ENCODE measurements at places on chromosomes 13 and 19.

GRCh38 chr13:73259061-73260017, 200.5 kb downstream of the KLF5 start:
- DNase-seq: no peak

DNA sequence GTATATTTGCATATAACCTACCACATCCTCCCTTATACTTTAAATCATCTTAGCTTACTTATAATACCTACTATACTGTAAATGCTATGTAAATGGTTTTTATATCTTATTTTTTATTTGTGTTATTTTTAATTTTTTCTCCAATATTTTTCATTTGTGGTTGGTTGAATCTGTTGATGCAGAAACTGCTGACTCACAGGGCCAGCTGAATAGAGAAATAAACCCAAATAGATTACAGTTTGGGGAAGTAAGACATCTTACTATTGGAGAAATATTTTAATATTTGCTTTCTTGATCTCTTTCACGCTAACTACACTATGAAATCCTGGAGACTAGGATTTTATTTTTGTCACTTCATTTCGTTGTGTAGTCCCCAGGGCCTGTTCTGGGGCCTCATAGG, 7.1 kb downstream of the SMAD9 start:
- no peak for DNase-seq

DNA sequence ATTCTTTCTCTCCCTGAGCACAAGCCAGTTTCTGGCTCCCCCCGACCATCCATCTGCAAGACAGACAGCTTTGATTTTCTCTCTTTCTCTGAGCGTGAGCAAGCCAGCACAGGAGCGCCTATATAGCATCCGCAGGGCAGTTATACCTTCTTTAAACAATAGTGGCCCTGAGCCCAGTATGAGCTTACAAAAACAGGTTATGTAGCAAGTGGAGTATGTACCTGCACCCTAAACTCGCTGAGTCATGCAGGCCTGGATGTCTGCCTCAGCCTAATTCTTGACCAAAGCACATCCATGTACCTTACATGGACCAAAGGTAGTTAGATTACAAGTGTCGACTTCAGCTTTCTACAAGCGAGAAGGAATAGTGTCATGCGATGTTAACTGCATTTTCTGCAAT, 61.7 kb downstream of the RAP2A start:
- no peak for DNase-seq

GRCh38 chr19:29880498-29881081, 61.4 kb upstream of the URI1 start:
- DNase-seq: no peak

DNA sequence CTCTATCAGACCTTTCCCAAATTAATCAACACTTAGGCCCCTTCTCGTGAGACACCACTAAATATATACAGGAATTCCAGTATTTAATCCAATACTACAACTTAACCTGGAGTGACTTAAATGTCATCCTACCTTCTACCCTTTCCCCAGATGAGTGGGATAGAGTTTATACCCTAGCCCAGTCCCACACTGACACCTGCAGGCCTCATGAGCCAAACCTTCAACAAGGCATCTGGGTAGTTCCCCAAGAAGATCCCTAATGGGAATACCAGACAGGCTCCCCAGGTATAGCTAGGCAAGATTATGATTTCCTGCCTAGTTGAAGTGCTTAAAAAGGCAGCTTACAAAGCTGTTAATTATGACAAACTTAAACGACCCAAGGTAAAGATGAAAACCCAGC, 15.9 kb downstream of the ZNF83 start:
- no peak for DNase-seq

DNA sequence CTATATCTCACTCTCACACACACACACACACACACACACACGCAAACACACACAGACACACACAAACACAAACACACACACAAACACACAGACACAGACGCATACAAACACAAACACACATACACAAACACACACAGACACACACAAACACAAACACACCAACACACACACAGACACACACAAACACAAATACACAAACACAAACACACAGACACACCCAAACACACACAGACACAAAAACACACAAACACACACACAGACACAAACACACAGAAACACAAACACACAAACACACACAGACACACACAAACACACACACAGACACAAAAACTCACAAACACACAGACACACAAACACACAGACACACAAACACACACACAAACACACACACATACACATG, 329.0 kb downstream of the ZNF536 start:
- DNase-seq: no peak

- no peak for DNase-seq
These were observed 169.1 kb downstream of the SHISA2 start for GRCh38 chr13:25882466-25883357.

DNA sequence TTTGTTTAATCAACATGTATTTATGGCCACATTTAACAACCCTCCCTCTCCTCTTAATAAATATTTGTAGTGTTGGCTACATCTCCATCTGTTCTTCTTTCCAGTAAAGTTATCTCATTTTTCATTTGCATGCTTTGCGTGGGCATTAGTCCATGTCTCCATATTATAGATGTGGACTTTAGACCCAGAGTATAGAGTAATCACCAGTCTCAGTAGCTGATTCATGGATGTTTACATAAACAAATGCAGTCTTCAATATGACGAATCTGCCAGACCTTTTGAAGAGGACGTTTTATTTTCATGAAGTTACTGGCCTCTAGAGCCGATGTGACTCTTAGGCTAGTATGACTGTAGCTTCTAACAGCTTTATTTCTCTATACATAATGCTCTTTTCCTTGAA, 1546.2 kb downstream of the OLFM4 start:
- no peak for DNase-seq

- DNase-seq: no peak
These were observed 1.2 kb upstream of the ZNF626 start for GRCh38 chr19:20662421-20663105.

DNA sequence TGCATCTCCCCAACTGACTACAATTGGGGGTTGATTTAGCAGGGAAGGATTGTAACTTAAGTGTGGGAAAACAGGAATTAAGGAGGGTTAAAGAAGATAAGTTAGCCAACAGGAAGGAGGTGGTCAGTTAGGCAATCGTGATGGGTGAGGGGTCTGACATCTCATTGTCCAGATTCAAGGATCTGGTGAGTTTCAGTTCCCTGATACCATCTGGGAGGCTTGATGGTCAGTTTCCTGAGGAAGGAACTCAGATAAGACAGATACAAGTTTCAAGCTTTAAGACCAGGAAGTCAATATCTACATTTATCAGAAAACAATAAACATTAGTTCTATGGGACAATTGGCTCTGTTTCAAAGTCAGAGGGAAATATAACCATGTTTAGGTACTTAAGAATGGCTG, 601.8 kb downstream of the SLITRK6 start:
- DNase-seq: no peak

DNA sequence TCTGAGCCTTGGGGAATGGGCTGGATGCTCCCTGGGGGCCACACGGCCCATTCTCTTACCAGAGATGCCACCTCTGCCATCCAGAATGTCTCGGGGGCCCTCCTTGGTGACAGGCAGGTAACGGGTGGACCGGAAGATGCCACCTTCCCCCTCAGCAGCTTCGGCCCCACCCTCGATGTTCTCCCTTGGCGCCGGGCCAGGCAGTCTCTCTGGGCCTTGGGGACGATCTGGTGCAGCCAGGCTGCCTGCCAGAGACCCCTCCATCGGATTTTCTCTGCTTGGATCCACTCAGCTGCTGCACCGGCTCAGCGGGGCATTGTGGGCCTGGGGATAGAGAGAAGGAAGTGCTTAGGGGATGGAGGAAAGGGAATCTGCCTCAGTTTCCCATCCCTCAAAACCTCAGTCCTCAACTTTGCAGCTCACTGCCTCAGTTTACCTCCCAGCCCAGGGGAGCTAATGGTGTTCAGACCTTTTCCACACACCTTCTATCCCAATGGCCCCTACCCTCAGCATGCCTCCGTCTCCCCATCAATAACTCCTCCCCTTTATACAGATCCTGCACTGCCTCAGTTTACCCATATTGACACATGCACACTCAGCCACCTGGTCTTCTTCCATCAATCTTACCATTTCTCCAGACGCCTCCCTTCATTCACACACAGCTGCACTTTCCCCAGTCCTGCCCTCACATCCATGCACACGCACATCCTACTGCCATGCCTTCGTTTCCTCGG, 1.5 kb downstream of the WIZ start:
- no peak for DNase-seq

Data from CD4-positive, alpha-beta T cell treated with Interleukin-4 for 4 hours (primary cell).